ENCODE measurements at places on chromosomes 5 and 9.

- DNase-seq, result peak; percentile 18
Observed at GRCh38 chr5:84088996-84089395, 295.7 kb downstream of the EDIL3 start.

- no peak for DNase-seq
Observed at GRCh38 chr5:43400082-43400481, 12.1 kb downstream of the CCL28 start.

GRCh38 chr5:160119905-160120266 is 636 bp upstream of the PWWP2A start:
- no peak for DNase-seq

DNA sequence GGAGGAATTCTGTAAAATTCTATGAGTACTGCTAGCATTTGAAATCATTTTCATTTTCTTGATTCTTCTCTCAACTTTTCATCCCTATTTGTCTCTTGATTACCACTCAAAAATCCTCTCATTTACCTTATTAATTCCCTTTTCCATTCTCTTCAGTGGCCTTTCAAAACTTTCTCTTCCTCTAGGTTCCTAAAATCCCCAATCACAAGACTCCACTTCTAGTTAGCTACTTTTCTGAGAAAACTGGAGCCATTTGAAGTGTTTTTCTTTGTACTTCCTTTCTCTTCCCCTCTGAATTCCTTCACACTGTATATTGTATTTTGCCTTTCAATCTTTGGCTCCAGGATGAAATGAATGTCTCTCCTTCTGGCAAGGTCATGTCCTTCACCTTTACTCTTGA is 61.3 kb upstream of the NR4A3 start:
- no peak for DNase-seq

DNA sequence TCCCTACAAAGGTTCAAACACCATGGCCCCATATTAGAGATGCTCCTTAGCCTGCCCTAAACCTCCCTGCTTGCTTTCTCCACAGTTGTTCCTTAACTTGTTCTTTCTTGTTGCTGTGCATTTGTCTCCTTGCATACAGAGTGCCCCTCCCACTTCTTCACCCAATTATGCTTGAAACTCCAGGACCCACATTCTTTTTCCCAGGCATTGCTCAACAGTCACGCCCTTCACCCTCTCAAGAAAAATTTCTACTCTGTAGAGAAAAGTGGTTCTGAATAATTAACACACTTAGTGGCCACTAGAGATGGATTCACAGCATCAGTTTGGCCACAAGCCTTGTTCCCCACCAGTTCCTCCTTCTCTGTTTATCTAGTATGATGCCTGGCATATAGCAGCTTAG is 57.7 kb downstream of the NREP start:
- DNase-seq, result no peak

DNA sequence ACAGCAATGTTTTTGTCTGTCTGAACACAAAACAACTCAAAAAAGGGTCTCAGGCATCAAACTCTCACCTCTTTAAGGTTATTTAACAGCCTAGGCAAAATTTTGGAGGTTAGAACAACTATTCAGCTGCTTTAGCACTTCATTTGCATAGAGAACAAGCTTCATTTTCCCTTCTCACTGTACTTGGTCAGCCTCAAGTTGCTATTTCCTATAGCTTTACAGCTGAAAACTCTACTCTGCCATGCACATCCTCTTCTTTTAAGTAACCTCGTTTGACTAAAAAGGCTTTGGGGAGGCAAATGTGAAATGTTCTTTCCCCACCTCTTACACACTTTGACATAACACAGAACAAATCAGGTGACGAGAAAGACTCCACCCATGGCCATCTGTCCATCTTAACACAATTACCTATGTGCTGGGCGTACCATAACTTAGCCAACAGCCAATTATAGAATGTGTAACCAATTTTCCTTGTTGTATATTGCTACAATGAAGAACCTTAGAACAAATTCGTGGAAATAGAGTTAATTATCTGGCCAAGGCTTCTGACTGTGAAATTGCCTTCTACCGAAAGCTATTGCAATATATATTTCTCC is 195.7 kb downstream of the DCP2 start:
- no peak for DNase-seq

DNA sequence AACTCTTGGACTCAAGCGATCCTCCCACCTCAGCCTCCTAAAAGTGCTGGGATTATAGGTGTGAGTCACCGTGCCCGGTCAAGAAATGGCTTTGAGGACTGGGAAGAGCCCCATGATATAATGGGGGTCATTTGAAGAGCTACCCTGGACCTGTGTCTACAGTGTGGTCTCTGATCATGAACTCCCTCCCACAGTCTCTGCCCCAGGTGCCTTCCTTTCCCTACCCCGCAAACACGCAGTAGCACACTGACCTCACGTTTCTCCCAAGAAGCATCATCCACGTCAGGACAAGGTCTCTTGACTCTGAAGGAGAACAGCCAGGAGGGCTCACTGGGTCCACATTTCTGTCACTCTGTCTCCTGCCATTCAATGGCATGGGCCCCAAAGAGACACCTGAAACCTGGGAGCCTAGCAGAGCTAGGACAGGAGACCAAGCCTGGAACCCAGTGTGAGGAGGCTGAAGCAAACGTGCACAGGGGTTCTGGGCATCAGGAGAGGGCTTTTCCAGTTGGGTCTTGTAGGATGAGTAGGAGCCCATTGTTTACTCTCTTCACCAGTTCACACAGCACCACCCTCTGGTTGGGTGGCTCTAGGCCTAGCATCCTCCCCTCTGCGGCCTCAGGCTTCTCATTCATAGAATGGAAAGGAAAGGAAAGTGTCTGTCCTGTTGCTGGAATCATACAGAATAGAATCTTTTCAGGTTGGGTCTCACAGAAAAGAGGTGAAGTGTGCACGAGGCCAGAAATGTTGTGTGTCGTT is 23.0 kb downstream of the PRRX2 start:
- no peak for DNase-seq
